ENCODE measurements at places on chromosomes 11 and 22.

GRCh38 chr11:898143-898511 is 12.5 kb downstream of the CHID1 start:
- DNase-seq, result peak; percentile 84

GRCh38 chr11:65588199-65589054 is 7.2 kb downstream of the KCNK7 start:
- peak; percentile 72 for DNase-seq

DNA sequence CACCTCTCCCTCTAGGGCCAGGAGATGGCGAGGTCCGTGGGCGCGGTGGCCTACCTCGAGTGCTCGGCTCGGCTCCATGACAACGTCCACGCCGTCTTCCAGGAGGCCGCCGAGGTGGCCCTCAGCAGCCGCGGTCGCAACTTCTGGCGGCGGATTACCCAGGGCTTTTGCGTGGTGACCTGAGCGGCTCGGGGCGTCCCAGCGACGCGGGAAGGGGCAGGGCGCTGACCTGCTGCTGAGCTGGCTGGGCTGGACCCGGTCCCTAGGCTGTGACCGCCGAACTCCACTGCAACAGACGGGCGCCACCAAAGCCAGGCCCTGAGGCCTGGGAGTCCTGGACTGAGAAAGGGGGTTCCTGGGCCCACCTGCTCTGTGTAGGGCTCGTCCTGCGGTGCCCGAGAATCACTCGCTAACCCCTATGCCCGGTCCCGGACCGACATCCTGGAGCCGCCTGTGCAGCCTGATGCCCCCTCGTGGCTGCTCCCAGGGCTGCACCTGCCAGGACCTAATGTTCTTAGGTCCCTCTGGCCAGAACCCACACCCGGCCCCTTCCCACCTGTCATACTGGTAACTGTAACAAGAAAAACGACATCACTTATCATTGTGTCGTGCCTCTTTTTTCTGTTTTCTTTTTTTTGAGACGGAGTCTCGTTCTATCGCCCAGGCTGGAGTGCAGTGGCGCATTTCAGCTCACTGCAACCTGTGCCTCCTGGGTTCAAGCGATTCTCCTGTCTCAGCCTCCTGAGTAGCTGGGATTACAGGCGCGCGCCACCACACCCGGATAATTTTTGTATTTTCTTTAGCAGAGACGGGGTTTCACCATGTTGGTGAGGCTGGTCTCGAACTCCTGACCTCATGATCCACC is 15.0 kb downstream of the RHOD start:
- DNase-seq, result peak; percentile 82

GRCh38 chr11:70040869-70041501 is 37.1 kb upstream of the ANO1 start:
- DNase-seq, result no peak

DNA sequence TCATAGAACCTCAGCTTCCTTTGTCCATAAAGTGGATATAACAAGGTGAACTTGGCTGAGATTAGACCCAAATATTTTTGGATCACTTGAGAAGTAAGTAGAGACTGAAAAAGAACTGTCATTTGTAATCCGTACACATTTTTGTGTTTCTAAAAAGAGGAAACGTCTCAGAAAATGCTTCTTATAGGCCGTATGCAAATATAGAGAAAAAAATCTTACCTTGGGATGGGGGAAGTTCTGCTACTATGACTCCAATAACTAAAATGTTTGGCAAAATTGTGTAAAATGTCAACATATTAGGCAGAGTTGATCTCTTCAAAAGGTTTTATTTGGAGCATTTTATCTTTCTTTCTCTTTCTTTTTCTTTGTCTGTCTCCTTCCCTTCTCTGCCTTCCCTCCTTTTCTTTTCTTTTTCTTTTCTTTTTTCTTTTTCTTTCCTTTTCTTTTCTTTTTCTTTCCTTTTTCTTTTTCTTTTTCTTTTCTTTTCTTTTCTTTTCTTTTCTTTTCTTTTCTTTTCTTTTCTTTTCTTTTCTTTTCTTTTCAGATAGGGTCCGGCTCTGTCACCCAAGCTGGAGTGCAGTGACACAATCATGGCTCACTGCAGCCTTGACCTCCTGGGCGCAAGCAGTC is 48.2 kb downstream of the ADM start:
- DNase-seq, result no peak

GRCh38 chr11:113670149-113670830 is 35.8 kb downstream of the TMPRSS5 start:
- no peak for DNase-seq

DNA sequence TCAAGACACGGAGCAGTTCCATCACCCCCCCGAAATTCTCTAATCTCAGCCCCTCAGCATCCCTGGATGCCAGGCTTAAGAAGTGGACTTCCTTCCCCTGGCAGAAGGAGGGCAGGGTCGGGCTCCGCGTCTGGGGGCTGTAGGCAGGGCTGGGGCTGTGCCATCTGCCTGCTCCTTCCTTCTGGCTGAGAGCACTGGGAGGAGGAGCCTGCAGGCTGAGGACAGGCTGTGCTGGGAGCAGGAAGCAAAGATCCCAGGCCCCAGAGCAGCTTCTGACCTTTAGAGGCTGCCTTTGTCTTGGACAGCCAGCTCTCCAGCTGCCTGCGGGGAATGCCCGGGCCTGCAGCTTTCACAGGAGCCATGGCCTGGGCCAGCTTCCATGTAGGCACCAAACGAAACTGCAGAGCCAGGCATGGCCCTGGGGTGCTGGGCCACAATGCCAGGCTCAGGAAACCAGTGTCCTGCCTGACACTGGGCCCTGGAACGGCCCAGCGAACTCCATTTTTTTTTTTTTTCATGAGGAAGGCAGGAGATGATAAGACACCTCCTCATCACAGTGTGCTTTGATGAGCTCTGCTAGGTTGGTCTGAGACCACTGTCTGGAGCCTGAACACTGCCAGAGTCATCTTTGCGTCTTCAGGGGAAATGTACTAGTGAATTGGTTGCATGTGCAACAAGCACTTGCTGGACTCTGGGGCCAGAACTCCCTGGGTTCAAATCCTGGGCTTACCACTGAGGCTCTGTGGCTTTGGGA is 67.9 kb downstream of the MCM5 start:
- DNase-seq, result peak; percentile 81

DNA sequence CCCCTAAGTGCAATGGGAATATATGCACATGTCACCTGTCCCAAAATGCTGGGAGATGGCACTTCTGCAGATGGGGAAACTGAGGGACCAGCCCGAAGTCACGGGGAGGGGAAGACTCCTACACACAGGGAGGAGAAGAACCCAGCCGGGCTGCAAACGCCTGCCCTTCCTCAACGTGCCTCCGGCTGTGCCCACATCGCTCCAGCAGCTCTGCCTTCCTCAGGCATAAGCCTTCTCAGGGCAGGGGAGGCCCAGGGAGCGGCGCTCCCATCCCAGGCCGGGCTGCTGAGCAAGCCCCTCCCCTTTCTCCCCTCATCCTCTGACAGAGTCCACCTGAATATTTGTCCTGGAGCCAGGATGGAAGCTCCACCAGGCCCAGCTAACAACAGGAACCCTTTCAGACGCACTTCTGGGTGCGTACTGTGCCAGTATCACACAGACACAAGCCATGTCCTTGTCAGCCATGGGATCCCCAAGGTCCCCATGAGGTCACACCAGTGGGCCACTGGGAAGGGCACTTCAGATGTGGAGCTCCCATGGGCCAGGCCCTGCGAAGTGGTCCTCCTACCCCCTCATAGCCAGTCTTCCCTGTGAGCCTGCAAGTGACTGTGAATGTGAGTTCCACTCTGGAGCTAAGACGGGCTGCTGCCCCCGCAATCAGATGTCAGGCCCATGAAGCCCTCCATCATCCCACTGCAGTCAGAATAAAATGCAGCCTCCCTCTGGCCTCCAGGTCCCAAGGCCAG is 2.5 kb upstream of the CD81 start:
- no peak for DNase-seq

DNA sequence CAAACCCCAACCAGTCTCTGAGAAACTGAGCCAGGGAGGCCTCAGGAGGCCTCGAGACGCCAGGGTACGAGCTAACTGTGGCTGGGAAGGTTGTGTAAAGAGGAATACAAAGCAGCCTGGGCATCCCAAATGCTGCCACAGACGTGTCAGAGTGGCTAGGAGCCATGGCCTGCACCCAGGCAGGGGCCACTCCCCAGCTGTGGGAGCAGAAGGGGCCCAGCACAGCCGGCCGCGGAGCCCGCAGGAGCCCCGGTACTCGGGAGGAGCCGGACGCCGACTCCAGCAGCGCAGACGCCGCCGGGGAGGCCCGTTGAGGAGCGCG is 349.8 kb upstream of the B3GAT1 start:
- DNase-seq, result no peak

DNA sequence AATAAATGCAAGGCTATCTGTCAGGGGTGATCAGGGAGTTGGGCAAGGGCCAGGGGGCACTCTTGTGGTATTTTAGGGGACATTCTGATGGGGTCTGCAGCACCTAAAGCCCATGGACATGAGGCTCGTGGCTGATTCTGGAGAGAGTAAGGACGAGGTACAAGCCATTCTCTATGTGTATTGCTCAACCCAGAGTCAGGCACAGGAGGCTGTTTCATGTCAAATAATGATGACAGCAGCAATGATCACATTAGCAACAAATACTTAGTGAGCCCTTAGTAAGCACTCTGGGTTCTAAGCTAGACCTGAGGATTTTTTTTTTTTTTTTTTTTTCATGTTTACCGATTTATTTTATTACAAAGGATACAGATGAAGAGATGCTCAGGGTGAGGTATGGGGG is 83.5 kb upstream of the THY1 start:
- no peak for DNase-seq

DNA sequence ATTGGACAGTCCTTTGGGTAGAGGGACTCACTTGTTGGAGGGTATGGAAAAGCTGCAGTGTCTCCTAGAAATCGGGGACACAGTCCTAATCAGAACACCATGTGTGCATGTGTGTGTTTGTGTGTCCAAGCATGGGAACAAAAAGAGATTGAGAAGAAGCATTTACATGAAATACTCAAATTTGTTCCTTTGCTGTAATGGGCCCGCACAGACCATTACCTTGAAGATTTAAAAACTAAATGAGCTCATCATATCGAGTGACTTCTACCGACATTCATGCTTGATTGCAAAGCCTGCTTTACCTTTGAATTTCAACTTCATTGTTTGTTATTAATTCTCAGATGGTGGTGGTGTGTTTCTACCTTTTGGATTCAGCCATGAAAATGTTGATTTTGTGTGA is 106.9 kb downstream of the ZBTB16 start:
- no peak for DNase-seq

DNA sequence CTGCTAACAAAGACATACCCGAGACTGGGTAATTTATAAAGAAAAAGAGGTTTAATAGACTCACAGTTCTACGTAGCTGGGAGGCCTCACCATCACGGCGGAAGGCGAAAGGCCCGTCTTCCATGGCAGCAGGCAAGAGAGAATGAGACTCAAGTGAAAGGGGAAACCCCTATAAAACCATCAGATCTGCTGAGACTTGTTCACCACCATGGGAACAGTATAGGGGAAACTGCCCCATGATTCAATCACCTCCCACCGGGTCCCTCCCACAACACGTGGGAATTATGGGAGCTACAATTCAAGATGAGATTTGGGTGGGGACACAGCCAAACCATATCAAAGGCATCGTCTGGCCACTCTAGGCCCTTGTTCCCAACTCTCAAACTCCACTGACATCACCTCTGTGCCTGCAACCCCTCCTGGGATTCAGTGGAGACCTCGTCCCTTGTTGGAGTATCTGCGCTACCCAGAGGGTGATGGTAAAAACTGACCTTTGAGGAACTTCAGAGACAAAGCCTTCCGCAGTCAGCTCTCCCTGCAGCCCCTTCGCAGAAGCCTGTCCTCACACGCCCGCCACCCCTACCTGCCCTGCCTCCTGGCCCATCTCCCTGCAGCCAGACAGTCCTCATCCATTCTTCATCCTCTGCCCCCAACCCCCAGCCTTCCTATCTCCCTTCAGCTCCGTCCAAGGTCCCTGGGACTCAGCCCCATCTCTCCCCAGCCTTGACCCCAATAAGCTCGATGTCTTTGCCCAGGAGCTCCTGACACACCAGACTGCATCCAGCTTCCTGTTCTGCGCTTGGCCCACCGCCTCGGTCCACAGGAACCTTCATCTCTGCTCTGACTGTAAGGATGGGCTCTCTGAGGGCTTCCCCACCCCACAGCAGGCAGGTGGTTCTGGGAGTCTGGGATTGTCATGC is 15.8 kb downstream of the CCND1 start:
- no peak for DNase-seq

- DNase-seq, result peak; percentile 28
Observed at GRCh38 chr11:19777377-19778102, 64.9 kb downstream of the NAV2 start.

- no peak for DNase-seq
Observed at GRCh38 chr22:26474682-26475081, 8.9 kb downstream of the HPS4 start.

DNA sequence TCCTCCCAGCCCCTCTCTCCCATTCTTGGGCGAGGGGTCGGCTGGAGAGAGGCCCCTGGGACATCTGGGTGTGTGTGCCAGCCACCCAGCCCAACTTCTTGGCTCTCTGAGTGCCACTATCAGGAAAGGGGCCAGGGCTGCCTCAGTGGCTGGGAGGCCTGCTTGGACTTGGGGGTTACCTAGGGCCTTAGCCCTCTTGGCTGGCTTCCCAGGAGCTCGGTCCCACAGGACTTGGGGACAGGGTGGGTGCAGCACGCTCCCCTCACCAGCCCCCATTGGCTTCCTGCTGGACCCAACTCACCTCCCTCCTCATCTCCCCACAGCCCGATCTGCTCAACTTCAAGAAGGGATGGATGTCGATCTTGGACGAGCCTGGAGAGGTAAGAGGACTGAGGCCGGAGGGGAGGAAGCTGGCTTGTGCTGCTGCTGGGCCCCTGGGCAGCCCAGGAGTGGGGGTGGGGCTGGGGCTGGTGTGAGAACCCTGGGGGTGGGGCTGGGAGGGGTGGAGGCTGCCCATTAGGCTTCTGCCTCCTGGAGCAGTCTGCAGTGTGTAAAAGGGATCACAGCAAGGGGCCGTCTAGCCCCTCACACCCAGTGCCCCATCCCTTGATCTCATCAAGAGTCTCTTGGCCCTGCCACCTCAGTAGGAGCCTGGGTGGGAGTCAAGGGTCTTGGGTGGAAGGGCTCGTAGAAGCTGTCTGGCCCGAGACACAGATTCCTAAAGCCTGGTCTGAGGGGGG is 54.8 kb downstream of the TRIOBP start:
- DNase-seq, result no peak

GRCh38 chr11:17877886-17878285 is 135.0 kb downstream of the SERGEF start:
- DNase-seq, result no peak

DNA sequence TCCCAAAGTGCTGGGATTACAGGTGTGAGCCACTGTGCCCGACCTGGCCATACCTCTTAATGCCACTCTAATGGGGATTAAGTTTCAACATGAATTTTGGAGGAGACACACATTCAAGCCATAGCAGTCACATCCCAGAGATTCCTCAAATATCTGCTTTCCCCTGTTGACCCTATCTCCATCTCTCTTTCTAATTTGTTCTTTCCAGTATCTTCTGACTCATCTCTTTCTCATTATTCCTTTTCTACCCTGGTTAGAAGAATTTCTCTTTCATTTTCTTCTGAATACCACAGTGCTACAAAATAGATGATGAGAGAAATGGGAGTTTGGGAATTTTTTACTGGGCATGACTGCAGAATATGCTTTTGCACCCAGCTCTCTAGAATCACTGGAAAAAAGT is 5.1 kb downstream of the OR10V1 start:
- DNase-seq, result no peak

- DNase-seq, result no peak
Observed at GRCh38 chr11:128318856-128319474, 268.4 kb downstream of the ETS1 start.
